ENCODE measurements at places on chromosomes 5 and 9. TPM values are rescaled to one million over a fixed set of nuclear protein-coding genes. Genes with fewer than 3 reads are reported as not detected.

Gene ENTREP1
- 0.51 TPM for total RNA-seq

Gene FOXD4L6
- total RNA-seq = not detected

Gene PDE8B
- total RNA-seq = 1.8 TPM

Gene S1PR3
- total RNA-seq = 10.1 TPM

Gene IL3
- not detected for total RNA-seq

Gene PPP3R2
- total RNA-seq = 0.16 TPM

Gene SET
- 503 TPM for total RNA-seq

Gene TRPM6
- 1.7 TPM for total RNA-seq

Gene ACOT12
- total RNA-seq = not detected

Gene FPGS
- 55.7 TPM for total RNA-seq

Gene SLIT3
- total RNA-seq = 59.3 TPM

Gene ELOVL7
- total RNA-seq = 5.4 TPM

Gene MOB3B
- total RNA-seq = 12.6 TPM

Gene SLC23A1
- total RNA-seq = 4.1 TPM

Gene STPG3
- 0.93 TPM for total RNA-seq

Gene FAXDC2
- 3.9 TPM for total RNA-seq

Gene ZDHHC11B
- total RNA-seq = not detected

Gene ISL1
- total RNA-seq = 41.6 TPM

Gene PCDHB7
- total RNA-seq = 0.49 TPM

Gene CCL19
- 0.38 TPM for total RNA-seq

Gene COL15A1
- 4.1 TPM for total RNA-seq

Gene KCTD16
- 5.3 TPM for total RNA-seq

Gene PCDHB8
- total RNA-seq = 0.68 TPM

Gene ADCY2
- 8.5 TPM for total RNA-seq

Gene GNA14
- 0.27 TPM for total RNA-seq

Gene TLX3
- not detected for total RNA-seq

Gene SRD5A1
- 17.3 TPM for total RNA-seq

Gene STC2
- total RNA-seq = 23.4 TPM

Gene SOHLH1
- not detected for total RNA-seq

Gene ZDHHC11
- 11.3 TPM for total RNA-seq

Gene CARTPT
- total RNA-seq = not detected

Gene ZNF608
- 141 TPM for total RNA-seq

Gene TMEFF1
- 33.4 TPM for total RNA-seq

Gene DOK3
- 4.4 TPM for total RNA-seq

Gene SEC61B
- 335 TPM for total RNA-seq

Gene LSM11
- total RNA-seq = 2.5 TPM

Gene SVEP1
- 0.22 TPM for total RNA-seq

Gene FOXD4L3
- 0.05 TPM for total RNA-seq

Gene PCDHB14
- 5.7 TPM for total RNA-seq

Gene C5orf52
- not detected for total RNA-seq

Gene MED22
- 18.9 TPM for total RNA-seq

Gene FOXD1
- 15.7 TPM for total RNA-seq

Gene CTXN3
- not detected for total RNA-seq

Gene IL7R
- 0.50 TPM for total RNA-seq

Gene BARX1
- 0.29 TPM for total RNA-seq

Gene OR2Y1
- 0.54 TPM for total RNA-seq

Gene CATSPER3
- 0.27 TPM for total RNA-seq

Gene FGF1
- 0.54 TPM for total RNA-seq

Gene C1QTNF2
- total RNA-seq = 0.43 TPM

Gene PCDHGA9
- total RNA-seq = 0.22 TPM

Gene MEGF10
- total RNA-seq = 8.5 TPM

Gene MLANA
- total RNA-seq = 1.1 TPM

Gene SV2C
- 14.3 TPM for total RNA-seq

Gene GALT
- total RNA-seq = 57.7 TPM

Gene LCP2
- total RNA-seq = 3.4 TPM

Gene ZBTB6
- total RNA-seq = 10.3 TPM

Gene IL5
- not detected for total RNA-seq

Measured in motor neuron (in vitro differentiated cells).